Occipital lobe (tissue), 3 donors: ENCODE measurements at places on chromosomes 7 and 10.

- DNase-seq: peak; percentile 20
Measured at GRCh38 chr7:120857588-120858573, at the start of gene TSPAN12. Gene TSPAN12 (minus strand): TSS chr7:120858144. CDS start chr7:120856763, 1,381 bp downstream.

- no peak for DNase-seq
Measured at GRCh38 chr7:96548664-96549063, 161.0 kb downstream of the SEM1 start.

- DNase-seq: no peak
Measured at GRCh38 chr7:15007507-15007906, 105.0 kb upstream of the DGKB start.

DNA sequence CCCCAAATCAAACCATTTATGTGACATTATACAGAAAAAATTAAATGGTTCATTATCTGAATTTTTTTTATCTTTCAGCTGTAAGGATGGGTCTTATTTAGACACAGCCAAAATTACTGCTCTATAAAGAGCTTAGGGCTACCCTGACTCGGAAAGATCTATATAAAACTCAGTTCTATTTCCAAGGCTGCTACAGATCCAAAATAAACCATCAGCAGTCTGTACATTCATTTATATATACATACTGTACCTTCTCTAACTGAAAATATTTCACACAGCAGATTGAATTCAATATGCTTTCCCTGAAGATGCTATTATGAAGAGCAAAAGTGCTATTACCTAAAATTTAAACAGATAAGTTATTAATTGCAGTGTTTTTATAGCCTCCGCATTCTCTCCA, 287.7 kb upstream of the MYO3A start:
- DNase-seq: no peak

DNA sequence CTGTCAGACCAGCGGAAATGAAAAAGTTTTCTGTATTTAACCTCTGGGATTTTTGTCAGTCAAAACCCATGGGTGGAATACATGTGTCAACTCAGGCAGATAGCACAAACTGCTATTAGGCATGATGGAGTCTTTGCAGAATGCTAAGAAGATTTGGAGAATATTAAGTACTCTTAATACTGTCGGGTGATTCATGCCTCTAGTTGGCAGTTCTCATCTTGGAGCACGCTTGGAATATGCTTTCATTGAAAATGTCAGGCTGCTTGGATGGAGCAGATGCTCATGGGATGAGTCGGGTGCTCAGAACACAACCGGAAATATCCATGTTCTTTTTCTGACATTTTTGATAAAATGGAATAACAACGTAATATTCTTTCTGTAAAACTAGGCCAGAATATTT, 27.6 kb upstream of the PRKG1 start:
- DNase-seq: no peak
